ENCODE measurements at places on chromosomes 2 and 18. TPM values are rescaled to one million over a fixed set of nuclear protein-coding genes. Genes with fewer than 3 reads are reported as not detected.

DNA sequence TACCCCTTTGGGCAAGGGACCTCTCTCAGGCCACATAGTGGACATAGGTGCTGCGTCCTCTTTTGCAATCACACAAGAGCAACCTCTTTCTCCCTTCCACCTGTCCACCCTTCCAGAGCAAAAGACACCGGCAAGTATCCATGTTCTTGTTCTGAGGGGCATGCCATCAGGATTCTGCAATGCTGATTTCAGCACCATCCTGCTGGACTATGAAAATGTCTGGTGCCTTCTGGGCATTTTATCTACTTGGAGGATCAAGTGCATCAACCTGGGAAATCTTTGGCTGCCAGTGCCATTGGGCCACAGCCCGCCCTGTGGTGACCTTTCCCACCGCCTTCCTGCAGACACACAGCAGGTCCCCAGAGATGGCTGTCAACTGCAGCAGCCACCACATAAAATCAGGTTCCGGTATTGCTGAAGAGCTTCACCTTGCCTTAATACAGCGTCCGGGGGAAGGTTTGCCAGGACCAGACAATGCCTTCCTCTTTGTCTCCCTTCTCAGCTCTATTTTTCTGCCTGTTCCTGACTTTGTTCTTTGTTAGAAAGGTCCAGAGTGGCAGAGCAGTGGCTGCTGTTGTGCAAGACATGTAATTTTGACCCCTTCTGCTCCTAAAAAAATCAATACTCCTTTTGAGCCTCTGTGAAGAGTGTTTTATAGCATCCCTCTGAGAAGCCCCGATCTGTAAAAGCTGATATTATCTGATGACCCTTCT is 18.5 kb upstream of the BOD1L2 start:
- H3K4me3 ChIP-seq, result no peak overlapping the region
- no peaks in the 10 kb centered on the region for H3K36me3 ChIP-seq
- H3K27me3 ChIP-seq, result no peaks in the 10 kb centered on the region
- no peak for DNase-seq

GRCh38 chr2:20052861-20053281 is 1.4 kb upstream of the LAPTM4A start:
- H3K27ac ChIP-seq, result peak overlapping the region; percentile 97
- no peak for DNase-seq
- peaks cover 9% of the 10 kb centered on the region for H3K27me3 ChIP-seq
- H3K4me1 ChIP-seq, result peaks cover 53% of the 10 kb centered on the region
- H3K4me3 ChIP-seq, result peak overlapping the region; percentile 92

DNA sequence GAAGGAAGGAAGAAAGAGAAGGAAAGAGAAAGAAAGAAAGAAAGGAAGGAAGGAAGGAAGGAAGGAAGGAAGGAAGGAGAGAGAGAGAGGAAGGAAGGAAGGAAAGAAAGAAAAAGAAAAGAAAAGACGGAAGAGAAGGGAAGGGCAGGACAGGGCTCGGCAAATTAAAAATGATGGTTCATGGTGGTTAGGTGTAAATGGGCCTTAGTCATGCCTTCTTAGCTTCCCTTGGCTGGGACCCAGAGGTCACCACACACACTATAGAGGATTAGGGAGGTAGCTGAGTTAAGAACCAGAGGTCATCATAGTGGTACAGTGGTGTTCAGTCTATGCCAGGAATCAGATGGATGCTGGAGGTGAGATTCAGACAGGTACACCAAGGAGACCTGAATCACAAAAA is 9.3 kb upstream of the ATL2 start:
- no peak overlapping the region for H3K4me3 ChIP-seq
- peaks cover 20% of the 10 kb centered on the region for H3K4me1 ChIP-seq
- H3K27ac ChIP-seq, result no peak overlapping the region
- DNase-seq, result no peak
- H3K27me3 ChIP-seq, result no peaks in the 10 kb centered on the region

- H3K27ac ChIP-seq, result peak overlapping the region; percentile 90
- no peaks in the 10 kb centered on the region for H3K27me3 ChIP-seq
- peak; percentile 90 for DNase-seq
- H3K4me1 ChIP-seq, result peaks cover 60% of the 10 kb centered on the region
Observed at GRCh38 chr2:190812506-190813294, 67.9 kb upstream of the GLS start.

DNA sequence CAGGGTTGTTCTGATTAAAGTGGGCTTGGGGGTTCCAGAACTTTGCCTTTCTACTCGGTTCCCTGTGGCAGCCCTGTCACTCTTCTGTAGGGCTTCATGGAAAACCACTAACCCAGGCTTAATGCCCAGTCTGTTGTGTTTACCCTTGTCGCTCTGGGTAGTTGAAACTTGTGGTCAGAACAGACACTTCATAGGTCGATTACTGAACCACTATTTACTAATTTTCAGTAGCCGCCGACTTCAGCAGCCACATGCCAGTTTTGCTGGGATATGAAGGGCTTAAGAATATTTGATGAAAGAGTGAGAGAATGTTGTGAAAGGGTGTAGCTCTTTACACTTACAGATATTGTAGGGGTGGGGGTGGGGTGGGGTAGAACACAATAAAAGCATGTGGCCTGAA is 362.3 kb downstream of the RND3 start:
- H3K4me3 ChIP-seq, result no peak overlapping the region
- no peak for DNase-seq
- no peaks in the 10 kb centered on the region for H3K4me1 ChIP-seq
- H3K36me3 ChIP-seq, result no peaks in the 10 kb centered on the region
- no peaks in the 10 kb centered on the region for H3K27me3 ChIP-seq

GRCh38 chr18:11859903-11860407 is 8.7 kb downstream of the CHMP1B start:
- H3K36me3 ChIP-seq, result no peaks in the 10 kb centered on the region
- H3K4me1 ChIP-seq, result peaks cover 82% of the 10 kb centered on the region
- no peaks in the 10 kb centered on the region for H3K27me3 ChIP-seq
- DNase-seq, result peak; percentile 83
- H3K4me3 ChIP-seq, result no peak overlapping the region
- peak overlapping the region; percentile 4 for H3K27ac ChIP-seq

- H3K4me1 ChIP-seq, result peaks cover 56% of the 10 kb centered on the region
- H3K27ac ChIP-seq, result no peak overlapping the region
- H3K27me3 ChIP-seq, result no peaks in the 10 kb centered on the region
Observed at GRCh38 chr2:69948032-69948962, 13.1 kb downstream of the ASPRV1 start.

DNA sequence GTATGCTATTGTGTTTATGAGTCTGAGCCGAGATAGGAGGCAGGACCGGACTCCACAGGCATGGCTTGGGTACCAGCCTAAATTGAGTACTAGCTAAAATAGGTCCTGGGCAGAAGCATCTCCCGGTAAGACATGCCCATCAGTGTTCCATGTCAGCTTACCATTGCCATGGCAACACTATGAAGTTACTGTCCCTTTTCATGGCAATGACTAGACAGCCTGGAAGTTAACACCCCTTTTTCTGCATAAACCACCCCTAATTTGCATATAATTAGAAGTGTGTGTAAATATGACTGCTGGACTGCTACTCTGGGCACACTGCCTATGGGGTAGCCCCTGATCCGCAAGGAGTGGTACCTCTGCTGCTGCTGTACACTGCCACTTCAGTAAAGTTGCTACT is 1005.1 kb upstream of the FAM98A start:
- no peaks in the 10 kb centered on the region for H3K36me3 ChIP-seq
- no peak overlapping the region for H3K27ac ChIP-seq
- no peak for DNase-seq
- no peaks in the 10 kb centered on the region for H3K27me3 ChIP-seq
- H3K4me3 ChIP-seq, result no peak overlapping the region

- DNase-seq, result no peak
- no peaks in the 10 kb centered on the region for H3K27me3 ChIP-seq
- H3K36me3 ChIP-seq, result peaks cover 13% of the 10 kb centered on the region
- H3K4me1 ChIP-seq, result no peaks in the 10 kb centered on the region
- H3K27ac ChIP-seq, result no peak overlapping the region
Observed at GRCh38 chr2:60989259-60989658, 28.3 kb upstream of the PEX13 start.

DNA sequence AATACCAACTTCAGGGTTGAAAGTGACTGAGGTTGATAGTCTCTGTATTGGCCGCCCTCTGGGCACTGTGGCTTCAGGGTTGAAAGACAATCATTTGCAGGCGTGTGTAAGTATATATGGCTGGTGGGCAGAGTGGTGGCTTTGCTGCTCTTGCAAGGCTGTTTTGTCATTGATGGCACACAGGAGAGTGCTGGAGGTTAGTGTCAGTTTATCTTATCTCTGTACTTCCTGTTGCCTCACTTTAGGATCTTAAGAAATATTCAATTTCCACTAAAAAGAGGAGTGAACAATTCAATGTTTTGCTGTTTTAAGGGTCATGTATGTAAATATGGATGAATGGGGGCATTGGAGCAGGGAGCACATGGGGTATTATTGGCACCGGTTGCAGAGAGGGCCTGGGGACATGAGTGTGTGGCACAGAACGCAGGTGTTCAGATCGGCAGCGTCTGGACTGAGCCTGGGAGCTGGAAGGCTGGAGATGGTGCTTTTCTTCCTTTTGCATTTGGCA is 51.5 kb downstream of the NCK2 start:
- no peaks in the 10 kb centered on the region for H3K27me3 ChIP-seq
- no peak overlapping the region for H3K27ac ChIP-seq
- no peaks in the 10 kb centered on the region for H3K36me3 ChIP-seq
- DNase-seq, result no peak

DNA sequence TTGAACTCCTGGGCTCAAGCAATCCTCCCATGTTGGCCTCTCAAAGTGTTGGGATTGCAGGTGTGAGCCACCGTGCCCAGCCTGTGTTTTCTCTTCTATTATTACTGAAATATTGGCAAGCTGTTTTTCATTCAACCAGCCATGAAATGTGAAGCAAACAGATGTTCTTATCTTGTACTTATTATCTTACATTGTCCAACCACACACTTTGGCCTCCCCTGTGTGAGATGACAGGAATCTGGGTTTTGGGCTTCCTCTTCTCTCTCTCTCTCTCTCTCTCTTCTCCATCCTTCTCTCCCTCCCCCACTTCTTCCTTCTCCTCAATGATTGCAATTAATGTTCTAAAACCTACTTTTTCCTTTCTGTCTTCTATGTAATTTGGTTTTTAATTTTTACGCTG is 33.1 kb downstream of the RAMP1 start:
- H3K4me1 ChIP-seq, result peaks cover 11% of the 10 kb centered on the region
- H3K27me3 ChIP-seq, result peaks cover 41% of the 10 kb centered on the region
- no peak overlapping the region for H3K27ac ChIP-seq
- H3K4me3 ChIP-seq, result no peak overlapping the region

- no peak overlapping the region for H3K4me3 ChIP-seq
- no peak for DNase-seq
- H3K27ac ChIP-seq, result no peak overlapping the region
- peaks cover 48% of the 10 kb centered on the region for H3K27me3 ChIP-seq
- H3K4me1 ChIP-seq, result no peaks in the 10 kb centered on the region
- H3K36me3 ChIP-seq, result no peaks in the 10 kb centered on the region
Observed at GRCh38 chr2:217964275-217965161, 38.3 kb downstream of the TNS1 start.

GRCh38 chr2:120546048-120546864 is 189.4 kb upstream of the GLI2 start:
- peak; percentile 97 for DNase-seq
- peaks cover 100% of the 10 kb centered on the region for H3K4me1 ChIP-seq
- H3K27me3 ChIP-seq, result no peaks in the 10 kb centered on the region

- no peak overlapping the region for H3K4me3 ChIP-seq
- H3K27ac ChIP-seq, result no peak overlapping the region
- H3K4me1 ChIP-seq, result peaks cover 38% of the 10 kb centered on the region
- no peak for DNase-seq
- no peaks in the 10 kb centered on the region for H3K27me3 ChIP-seq
- H3K36me3 ChIP-seq, result no peaks in the 10 kb centered on the region
Observed at GRCh38 chr2:113184531-113185230, 10.9 kb downstream of the PSD4 start.

GRCh38 chr2:126769118-126769517 is 113.2 kb downstream of the GYPC start:
- H3K27ac ChIP-seq, result no peak overlapping the region
- H3K36me3 ChIP-seq, result no peaks in the 10 kb centered on the region
- no peaks in the 10 kb centered on the region for H3K4me1 ChIP-seq
- peaks cover 35% of the 10 kb centered on the region for H3K27me3 ChIP-seq
- DNase-seq, result no peak

- H3K27ac ChIP-seq, result no peak overlapping the region
- no peaks in the 10 kb centered on the region for H3K36me3 ChIP-seq
- 0 out of 3 replicates have a peak, but pooled peaks cover 8% of the 10 kb centered on the region for H3K27me3 ChIP-seq
Observed at GRCh38 chr2:207041279-207041678, 102.0 kb downstream of the CPO start.

Gene SERPINB12
- not detected for total RNA-seq

Gene SPHKAP
- total RNA-seq, result not detected

Gene ANKRD62
- not detected for total RNA-seq

Gene ELOA2
- not detected for total RNA-seq

Gene DSC3
- 0.38 TPM for total RNA-seq

Gene DOK6
- 17.2 TPM for total RNA-seq

Gene ID2
- total RNA-seq, result 214 TPM

Data from HepG2 (cell line).